ENCODE measurements at places on chromosomes 4 and X.
A peak's percentile ranks its signal among the peaks of the same experiment; 100 is the strongest.

GRCh38 chrX:53716328-53717088, 30.0 kb upstream of the HUWE1 start:
- DNase-seq, result no peak

- DNase-seq, result no peak
Measured at GRCh38 chr4:112518675-112519074, 2.7 kb upstream of the NEUROG2 start.

DNA sequence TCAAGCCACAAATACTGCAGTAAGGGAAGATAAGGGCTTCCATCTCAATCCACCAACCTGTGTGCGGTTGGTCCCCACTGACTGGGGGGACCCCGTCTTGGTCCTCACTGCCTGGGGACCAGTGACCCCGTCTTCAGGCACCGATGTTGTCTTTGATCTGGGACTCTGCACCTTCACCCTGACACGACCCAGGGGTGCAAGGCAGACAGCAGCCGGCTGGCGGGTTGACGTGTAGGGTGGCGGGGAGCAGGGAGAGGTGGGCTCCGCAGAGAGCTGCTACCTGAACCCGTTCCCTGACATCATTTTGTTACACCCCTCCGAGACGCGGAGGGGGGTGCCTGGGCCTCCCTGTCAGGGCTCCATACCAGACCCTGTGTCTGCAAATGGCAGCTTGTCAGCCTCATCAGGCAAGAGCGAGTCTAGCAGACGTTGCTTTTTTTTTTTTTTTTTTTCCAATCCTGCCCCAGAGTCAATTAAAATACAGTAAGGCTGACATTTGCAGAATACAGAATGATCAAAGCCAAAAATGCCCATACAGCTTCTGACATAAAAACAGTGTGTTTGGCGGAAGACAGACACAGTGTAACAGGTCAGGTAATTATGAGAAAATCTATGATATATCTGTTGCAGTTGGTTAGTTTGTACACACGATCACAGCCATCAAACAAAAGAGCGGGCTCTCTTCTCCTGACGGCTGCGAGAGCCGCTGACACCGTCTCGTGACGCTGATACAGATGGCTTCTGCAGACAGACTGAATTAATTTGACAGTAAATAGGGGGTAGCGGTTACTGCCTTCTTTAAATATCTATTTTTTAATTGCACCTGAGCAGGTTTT, 118.6 kb downstream of the CRLF2 start:
- no peak for DNase-seq

DNA sequence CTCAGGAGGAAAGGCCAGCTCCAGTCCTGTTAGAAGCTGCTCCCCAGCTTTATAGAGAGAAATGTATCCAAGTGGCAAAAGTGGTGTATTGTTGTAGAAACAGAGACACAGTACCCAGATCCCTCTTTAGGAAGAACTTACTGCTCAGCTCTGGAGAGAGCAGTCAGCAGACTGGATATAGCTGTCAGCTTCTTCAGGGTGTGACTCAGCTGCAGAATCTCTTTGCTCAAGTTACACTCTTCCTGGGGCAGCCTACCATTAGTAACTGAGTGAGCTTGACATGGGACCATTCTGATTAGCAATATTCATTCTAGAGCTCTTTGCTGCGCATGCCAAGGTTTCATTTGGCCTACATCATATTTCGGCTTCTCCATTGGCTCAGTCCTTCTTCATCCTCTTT, 40.5 kb downstream of the ATP1B4 start:
- no peak for DNase-seq

DNA sequence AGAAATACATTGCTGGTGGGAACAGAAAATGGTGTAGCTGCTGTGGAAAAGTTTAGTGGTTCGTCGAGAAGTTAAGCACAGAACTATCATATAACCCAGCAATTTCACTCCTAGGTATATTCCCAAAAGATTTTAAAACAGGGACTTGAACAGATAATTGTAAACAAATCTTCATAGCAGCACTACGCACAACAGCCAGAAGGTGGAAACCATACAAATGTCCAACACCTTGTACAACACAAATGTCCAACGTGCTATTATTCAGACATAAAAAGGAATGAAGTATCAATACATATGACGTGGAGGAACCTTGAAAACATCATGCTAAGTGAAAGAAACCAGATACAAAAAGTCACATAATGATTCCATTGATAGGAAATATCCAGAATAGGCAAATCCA, 37.9 kb downstream of the CUL4B start:
- no peak for DNase-seq

- DNase-seq, result no peak
Measured at GRCh38 chr4:2936773-2937145, 26.4 kb downstream of the NOP14 start.

GRCh38 chrX:20666331-20666730, 399.6 kb upstream of the RPS6KA3 start:
- DNase-seq, result no peak

- no peak for DNase-seq
Measured at GRCh38 chr4:24858550-24858949, 54.3 kb downstream of the CCDC149 start.

DNA sequence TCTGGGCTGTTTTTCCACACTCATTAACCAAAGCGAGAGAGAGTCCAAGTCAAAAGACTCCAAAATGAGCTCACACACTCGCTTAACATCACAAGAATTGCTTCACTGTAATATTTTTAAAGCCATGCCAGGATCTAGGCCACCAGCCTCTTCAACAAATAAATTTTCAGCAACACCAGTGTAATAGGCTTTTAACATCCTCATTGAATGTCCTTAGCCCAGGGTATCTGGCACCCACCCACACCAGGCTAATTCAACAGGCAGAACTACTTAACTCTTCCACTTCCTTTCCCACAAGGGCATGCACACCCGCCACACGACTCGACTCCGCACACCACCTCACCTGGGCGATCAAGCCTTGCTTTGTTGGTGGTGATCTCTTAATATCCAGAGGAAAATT, 34.2 kb downstream of the FAT1 start:
- no peak for DNase-seq

DNA sequence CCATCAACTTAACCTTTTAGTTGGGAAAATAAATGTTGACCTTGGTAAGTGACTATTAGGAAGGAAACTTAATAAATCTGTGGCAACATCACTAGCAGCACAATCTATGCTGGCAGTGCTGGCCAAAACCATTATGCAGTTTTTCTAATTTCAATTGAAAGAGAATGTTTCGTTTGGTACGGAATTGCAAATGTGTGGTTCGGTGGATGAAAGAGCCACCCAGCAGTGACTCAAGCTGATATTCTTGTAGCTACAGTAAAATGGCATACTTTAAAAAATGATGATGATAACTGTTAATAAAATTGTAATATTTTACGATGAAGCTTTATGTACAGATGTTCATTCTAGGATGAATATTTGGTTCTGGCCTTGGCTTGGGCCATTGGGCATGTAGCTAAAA, 40.7 kb upstream of the AP1S2 start:
- no peak for DNase-seq

GRCh38 chrX:48511560-48511959, 2.8 kb downstream of the PORCN start:
- no peak for DNase-seq

GRCh38 chr4:8641256-8641655, 48.7 kb downstream of the CPZ start:
- DNase-seq, result no peak

GRCh38 chrX:101394372-101394771, 3.6 kb downstream of the RPL36A start:
- DNase-seq, result no peak

DNA sequence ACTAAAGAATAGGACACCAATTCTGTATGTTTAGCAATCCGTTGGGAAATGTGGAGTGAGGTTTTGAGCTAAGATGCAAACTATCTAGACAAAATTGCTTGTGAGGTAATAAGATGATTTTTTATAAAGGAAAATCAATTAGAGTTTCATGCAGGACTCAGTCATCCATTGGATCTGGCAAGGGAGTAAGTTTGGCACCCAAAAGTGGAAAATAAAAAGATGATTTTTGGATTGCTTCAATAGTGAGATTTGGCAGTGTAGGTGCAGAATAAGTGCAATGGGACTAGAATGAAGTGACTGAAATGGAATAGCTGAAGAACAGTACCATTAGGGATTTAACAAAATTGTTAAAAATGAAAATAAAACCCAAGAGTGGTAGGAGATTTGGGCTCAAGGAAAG, 290.5 kb upstream of the EPHA5 start:
- DNase-seq, result no peak

GRCh38 chr4:110055158-110055768, 142.6 kb downstream of the EGF start:
- DNase-seq, result peak; percentile 21

- DNase-seq, result no peak
Measured at GRCh38 chrX:72492499-72492898, 80.1 kb downstream of the HDAC8 start.

GRCh38 chr4:43587758-43588157, 695.2 kb downstream of the GRXCR1 start:
- DNase-seq, result no peak

DNA sequence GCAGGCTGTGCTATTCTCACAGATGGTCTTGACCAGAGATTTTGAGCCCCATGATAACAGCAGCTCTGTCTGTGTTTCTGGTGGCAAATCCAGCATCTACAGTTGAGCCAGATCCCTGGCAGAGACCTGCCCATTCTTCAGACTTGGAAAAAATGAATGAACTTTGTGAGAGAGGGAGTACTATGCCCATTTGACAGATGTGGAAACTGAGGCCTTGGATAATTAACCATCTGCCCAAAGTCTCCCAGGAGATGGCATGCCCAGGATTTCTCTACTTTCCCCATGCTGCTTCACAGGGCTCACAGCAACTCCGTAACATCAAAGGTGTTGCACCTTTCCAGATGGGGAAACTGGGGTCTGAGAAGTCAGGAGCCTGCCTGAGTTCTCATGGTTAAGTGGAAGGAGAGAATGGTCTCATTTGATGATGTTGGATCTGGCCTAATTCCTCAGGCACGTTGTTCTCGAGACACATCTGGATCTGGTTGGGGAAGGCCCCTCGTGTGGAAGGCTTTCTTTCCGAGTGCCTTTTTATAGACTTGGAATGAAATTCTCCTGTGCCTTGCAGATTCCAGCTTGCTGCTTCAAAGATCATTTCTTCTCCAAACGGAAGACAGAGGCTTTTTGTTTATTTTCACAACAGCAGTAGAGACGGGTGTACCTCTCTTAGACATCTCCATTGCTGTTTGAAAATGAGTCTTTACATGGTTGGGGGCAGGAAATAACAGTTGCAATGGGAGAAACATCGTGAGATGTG, 73.3 kb upstream of the STX18 start:
- peak; percentile 49 for DNase-seq

- peak; percentile 12 for DNase-seq
Measured at GRCh38 chrX:103879339-103879738, 47.3 kb upstream of the RAB9B start.

DNA sequence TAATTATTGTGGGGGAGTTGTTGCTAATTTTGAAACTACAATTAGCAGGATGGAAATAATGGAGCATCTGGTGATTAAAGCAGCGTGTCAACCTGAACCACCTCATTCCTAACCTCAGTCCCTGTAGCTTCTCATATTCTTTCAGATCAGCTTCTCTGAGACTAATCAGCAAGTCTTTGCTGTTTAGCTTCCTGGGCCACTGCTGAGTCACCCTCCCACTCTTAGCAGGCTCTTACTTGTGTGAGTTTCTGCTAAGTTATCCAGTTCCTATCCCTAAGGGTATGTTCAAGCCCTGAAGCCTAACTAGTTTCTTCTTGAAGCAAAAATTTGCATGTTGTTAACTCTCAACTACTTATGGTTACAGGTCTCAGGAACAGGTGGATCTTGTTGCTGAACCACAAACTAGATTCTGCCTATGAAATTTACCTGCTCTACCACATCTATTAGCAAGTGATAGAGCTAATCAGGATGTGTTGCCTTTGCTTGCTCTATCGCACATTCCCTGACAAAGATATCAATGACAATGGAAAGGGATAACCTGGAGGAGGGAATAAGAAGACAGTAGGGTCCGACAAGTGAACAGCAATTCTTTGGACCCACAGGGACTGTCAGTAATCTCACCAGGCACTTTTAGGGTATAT, 134.2 kb downstream of the EIF4E start:
- no peak for DNase-seq

DNA sequence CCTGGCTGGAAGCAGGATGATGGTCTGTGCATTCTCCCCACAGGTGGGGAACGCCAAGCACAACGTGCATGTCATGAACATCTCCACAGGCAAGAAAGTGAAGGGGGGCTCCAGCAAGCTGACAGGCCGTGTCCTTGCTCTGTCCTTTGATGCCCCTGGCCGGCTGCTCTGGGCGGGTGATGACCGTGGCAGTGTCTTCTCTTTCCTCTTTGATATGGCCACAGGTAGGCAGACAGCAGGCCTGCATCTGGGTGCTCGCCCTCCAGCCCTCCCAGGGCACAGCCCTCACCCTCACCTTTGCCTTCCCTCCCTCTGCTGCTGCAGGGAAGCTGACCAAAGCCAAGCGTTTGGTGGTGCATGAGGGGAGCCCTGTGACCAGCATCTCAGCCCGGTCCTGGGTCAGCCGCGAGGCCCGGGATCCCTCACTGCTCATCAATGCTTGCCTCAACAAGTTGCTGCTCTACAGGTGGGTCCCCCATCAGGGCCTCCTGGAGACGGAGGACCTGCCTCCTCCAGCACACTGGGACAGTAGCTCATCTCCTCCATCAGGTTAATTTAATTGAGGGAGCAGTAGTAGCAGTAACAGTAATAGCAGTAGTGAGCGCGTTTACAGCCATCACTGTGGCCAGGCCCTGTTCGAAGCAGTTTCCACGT, 4.6 kb downstream of the WDR13 start:
- no peak for DNase-seq

- no peak for DNase-seq
Measured at GRCh38 chr4:110567214-110567613, 55.7 kb downstream of the PITX2 start.

DNA sequence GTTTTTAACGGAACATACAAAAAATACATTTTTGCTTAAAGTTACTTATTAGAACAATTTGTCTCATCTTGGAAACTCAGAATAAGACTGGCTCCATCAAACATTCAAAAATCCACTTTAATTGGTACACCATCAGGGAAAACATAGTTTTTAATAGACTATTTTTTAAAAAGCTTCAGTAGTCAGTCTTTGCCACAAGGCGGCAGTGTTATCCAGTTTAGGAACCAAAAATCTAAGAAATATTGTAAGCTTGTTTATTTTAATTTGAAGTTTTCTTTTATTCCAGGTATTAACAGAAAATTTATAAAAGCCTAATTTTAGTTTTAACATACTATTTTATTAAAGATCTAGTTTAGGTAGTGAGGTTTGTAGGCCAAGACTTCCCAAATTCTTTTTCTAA, 107.7 kb downstream of the APOOL start:
- peak; percentile 7 for DNase-seq

DNA sequence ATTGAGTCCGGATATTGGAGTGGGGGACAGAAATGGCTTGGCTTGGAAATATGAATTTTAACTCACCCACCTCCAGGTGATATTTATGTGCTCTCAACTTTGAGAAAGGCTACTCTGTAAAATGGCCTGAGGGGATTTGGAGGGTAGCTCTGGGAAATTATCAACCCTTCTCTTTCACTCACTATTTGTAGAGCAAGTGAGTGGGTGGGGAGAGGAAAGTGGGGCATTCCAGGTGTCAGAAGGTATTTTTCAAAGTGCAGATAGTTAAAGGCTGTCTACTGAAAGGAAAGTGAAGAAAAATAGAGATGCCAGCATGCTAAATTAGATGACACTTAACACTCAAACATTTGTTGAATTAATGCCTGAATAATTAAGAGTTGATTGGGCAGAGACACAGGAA, 44.1 kb downstream of the TMEM164 start:
- DNase-seq, result no peak

- peak; percentile 93 for DNase-seq
Measured at GRCh38 chrX:130060122-130061069, 49.9 kb downstream of the ELF4 start.
